ENCODE measurements at places on chromosomes 12 and 14.

GRCh38 chr12:15496738-15497137, 174.4 kb downstream of the PTPRO start:
- no peak for DNase-seq

DNA sequence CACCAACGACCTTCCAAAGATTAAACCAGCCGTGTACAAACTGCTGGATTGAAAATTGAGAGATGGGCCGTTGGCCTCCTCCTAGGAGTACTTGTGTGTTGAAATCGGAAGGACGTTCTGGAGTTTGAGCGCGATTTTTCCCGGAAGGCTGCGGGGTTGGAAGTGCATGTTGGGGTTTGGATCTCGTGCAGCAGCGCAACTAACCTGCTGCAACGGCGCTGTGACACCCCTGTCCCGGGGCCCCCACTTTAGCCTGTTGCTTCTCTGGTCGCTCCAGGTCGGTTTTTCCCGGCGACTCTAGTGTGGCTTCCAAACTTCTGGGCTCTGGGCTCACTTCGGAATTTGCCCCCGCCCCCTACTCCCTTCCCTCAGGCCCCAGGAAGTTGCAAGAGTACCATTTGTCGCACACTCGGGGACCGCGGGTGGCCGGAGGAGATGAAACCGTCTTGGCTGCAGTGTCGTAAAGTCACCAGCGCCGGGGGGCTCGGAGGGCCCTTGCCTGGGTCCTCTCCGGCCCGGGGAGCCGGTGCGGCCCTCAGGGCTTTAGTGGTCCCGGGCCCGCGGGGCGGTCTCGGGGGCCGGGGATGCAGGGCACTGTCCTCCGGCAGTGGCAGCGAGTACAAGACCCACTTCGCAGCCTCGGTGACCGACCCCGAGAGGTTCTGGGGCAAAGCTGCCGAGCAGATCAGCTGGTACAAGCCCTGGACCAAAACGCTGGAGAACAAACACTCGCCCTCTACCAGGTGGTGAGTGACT, at the start of gene ACSS3:
TSS of gene ACSS3 (plus strand) at position 394 of the 756 bp plus-strand sequence. CDS start at position 436, 42 bp downstream.
- no peak for DNase-seq

GRCh38 chr12:132925597-132926414, 30.3 kb downstream of the ZNF605 start:
- no peak for DNase-seq

GRCh38 chr14:22465201-22465840, 123.7 kb downstream of the DAD1 start:
- DNase-seq, result no peak

DNA sequence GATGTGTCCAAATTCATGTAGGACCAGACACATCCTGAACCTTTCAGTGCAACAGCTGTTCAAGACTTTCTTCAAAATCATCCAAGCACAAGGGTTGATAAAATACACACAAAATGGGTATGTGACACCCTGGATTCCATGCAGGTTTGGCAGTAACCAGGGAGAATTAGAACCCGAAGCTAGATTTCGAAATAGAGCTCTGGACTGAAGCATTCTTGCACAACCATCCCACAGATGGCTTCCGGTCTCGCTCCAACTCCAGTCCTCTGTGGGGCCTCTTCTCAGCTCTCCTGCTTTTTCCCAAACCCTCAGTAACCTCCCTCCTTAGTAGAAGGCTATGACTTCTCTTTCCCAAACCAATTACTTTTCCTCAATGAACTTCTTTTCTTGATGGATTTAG, 171.3 kb downstream of the TTC7B start:
- DNase-seq, result no peak

- DNase-seq, result no peak
Observed at GRCh38 chr12:55652352-55652751, 15.7 kb downstream of the OR10P1 start.
